ENCODE measurements at places on chromosomes 2 and 18.

DNA sequence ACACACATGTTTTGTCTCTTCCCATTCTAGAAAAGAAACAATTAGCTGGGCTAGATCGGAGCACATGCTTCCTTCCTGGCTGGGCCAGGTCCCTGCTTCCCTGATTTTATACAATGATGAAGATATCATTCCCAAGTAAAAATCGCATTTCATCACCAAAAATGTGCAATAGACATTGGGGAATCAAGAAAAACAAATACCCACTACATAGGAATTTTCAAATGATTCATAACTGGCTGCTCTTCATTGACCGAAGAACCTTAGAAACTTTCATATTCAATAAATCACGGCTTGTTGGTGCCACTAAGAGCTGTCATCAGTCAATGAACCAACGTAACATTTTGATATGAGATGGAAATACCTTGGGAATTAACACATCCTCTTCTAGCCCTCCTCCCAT lies 373.6 kb upstream of the TRIB2 start:
- no peak for DNase-seq

DNA sequence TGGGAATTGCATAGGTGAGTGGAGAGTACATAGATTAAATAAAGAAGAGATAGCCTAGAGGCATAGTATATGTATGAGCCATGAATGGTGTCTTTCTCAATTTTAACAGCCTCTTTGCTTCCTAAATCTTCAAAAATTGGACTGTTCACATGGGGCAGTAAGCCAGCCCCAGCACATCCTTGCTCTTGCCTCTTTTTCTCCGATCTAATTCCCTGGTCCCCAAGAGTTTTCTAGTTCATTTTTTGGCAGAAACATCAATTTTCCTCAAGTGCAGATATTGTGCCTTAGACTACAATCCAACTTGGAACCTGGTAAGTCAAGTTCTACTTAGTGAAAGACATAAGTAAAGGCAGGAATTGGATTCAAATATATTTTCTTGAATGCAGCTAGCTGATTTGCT lies 49.8 kb upstream of the ITGB6 start:
- DNase-seq: no peak

GRCh38 chr2:96547731-96548171 lies 11.2 kb downstream of the ARID5A start:
- DNase-seq: no peak

DNA sequence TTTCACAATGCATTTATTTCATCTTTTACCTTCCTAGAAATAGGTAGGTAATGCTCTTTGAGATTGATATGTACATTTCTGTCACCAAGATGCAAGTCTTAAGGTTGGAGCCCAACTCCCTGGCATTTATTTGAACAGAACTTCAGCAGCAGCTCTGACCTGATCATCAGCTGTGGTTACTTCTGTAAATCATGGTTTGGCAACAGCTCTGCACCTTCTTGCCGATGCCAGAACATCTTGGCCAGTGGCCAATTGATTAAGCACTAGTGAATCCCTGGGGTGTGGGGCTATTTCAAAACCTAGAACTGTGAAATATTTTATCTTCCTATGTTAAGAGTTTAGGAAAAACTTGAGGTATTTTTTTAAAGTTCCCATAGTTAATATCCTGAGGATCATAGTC lies 124.8 kb upstream of the NYAP2 start:
- no peak for DNase-seq

GRCh38 chr2:138414014-138414413 lies 87.6 kb upstream of the SPOPL start:
- no peak for DNase-seq

GRCh38 chr2:172404824-172405223 lies 22.6 kb upstream of the ITGA6 start:
- DNase-seq: no peak

DNA sequence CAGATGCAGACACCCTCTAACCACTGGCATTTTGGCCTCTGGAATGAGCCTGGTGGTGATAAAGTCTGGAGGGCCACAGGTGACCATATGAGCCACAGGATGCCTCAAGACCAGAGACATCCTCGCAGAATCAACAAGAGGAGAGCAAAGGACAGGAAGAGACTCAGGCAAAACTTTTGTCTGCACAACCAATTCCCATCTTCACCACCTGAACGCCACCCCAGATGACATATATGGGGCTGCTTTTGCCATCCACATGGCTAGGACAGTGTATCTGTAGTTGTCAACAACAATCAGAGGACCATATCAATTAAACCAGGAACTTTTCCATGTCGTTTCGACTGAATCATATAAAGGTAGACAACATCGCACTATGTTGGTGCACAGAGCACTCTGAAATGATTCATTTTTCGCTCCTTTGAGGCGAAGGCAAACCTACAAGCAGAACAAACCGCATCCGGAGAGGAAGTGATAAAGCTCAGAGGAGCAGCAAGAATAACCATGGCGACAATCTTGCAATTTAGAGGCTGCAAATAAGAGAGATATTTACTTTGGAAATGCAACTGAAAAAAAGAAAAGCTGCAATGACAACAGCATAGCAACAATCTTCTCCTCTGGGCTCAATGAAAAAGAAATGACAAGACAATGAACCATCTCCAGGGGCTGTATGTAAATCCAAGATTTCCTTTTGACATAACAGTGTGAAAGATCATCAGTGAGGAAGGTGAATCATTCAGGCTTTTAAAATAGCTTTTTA lies 204.5 kb downstream of the ARL4C start:
- peak; percentile 55 for DNase-seq

DNA sequence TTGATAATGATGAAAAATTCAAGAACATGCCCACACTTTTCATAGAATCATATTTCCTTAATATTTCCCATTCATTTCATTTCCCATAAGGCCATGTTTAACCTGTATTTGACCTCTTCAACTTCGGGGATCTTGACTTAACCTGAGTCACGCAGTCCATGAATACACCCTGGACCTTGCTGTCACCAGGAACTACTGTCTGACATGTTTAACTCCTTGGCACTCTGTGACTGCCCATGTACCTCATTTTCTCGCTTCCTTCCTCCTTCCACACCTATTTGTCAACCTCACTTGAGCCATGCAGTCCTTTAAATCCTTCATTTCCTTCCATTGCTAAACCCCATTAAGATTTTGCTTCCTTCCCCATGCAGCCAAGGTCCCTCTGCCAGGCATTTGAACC lies 16.3 kb downstream of the ABCB11 start:
- no peak for DNase-seq

- peak; percentile 56 for DNase-seq
These were observed 6.3 kb downstream of the B3GNT2 start for GRCh38 chr2:62202019-62202722.

GRCh38 chr2:69291721-69292120 lies 95.3 kb downstream of the GFPT1 start:
- DNase-seq: no peak

DNA sequence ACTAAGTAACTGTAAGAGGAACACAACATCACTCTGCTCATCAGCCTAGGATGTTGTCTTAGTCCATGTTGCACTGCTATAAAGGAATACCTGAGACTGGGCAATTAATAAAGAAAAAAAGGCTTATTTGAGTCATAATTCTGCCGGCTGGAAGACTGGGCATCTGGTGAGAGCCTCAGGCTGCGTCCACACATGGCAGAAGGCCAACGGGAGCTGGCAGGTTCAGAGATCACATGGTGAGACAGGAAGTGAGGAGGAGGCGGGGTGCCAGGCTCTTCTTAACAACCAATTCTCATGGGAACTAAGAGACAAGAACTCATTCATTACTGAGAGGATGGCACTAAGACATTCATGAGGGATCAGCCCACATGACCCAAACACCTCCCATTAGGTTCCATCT lies 46.8 kb downstream of the EPG5 start:
- no peak for DNase-seq

DNA sequence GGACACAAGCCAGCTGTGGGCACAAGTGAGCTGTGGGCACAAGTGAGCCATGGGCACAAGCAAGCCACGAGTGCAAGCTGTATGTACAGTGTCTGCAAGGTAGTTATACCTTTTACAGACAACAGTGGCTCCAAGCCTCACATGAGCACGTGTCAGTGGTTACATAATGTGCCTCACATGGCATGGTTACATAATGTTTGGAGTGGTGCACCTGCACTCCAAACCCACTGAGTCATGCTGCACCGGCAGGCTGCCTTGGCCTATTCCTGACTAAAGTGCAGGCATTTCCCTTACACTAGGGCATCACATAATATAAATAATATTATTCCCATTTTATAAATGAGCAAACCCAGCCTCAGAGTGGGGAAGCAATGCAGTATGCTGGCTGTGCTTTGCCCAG lies 62.6 kb downstream of the MARCO start:
- DNase-seq: no peak

GRCh38 chr2:185132501-185133041 lies 534.2 kb downstream of the ZNF804A start:
- DNase-seq: no peak

GRCh38 chr18:38539371-38539770 lies 973.8 kb upstream of the CELF4 start:
- no peak for DNase-seq

DNA sequence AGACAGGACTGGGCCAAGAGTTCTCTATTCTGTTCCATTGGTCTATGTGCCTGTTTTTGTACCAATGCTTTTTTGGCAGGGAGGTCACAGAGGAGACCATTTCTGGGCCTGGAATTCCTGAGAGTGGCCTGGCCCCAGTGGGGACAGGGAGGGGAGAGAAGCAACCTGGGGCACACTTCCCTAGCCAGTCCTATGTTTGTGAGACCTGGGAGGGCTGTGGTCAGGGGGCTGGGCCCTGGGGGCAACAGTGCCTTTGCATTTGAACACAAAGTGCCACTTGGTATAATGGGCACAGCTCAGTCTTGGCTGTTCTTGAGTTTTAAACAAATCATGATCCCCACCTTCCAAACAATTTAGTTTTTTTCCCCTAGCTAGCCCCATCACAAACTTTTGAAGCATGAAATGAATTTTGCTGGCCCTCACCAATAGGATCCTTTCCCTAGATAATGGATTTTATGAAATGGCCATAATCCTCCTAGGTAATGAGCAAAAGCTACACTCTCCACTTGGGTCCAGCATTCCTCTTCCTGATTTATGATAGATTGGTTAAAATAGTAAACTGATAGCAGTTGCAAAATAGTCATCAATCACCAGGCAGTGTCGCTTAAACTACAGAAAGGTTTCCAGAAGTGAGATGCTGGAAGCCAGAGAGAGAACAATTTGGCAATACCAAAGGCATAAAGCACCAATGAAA lies 133.5 kb downstream of the GLI2 start:
- DNase-seq: no peak

- no peak for DNase-seq
These were observed 126.3 kb upstream of the SALL3 start for GRCh38 chr18:78853341-78853740.

GRCh38 chr2:28430788-28431418 lies 38.2 kb downstream of the FOSL2 start:
- DNase-seq: no peak

DNA sequence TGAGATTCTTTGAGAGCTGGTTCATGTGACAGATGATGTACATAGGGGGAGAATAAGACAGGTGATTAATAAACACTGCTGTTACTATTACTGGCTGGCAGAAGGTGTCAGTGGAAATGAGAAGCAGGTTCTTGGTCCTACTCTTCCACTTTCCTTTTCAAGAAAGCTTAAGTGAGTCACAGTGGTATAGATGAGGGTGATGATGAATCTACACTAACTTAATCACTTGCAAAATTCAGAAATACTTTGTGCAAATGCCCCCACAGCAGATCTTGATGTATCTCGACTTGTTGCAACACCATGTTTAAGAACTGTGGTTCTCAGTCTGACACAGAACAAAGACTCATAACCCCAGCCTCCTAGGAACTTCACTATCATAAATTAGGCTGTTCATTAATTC lies 35.9 kb upstream of the MGAT5 start:
- no peak for DNase-seq

DNA sequence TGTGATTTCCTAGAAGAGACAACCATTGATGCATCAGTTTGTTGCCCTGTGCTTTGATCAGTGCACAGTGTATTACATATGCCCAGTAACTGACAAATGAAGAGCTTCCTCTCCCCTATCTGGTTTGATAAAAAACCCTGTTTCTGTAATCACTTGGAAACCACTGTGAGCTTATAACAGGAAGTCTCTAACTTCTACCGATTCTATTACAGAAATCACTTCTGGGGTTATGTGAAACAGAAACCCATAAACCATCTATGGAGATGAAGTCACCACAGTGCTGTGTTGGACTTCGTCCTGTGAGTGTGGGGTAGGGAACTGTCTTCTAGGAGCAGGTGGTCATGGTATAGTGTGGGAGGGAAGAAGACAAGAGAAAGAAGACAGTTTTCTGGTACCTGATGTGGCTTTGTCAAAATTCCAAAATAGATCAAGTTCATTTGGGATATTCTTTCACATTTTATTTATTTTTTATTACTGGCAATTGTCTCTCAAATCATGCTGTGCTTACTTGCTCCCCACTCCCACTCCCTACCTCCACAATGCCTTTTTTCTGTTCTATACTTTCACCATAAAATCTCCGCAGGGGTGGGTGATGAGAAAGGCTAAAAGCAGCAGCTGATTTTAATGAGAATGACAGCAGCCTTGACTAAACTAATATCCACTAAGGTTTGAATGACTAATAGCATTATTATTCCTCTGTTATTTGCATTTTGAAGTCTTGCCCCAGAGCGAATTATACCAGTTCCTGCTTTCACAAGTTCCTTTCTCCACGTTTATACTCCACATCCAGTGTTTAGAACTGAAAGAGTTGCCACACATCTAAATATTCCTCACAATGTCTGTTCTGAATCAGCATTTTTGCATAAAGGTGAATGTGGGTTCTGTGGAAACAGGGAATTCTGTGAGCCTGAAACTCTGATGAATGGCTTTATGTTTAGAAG lies 41.7 kb upstream of the RND3 start:
- no peak for DNase-seq

GRCh38 chr2:240139666-240140393 lies 628 bp downstream of the OTOS start:
- no peak for DNase-seq

DNA sequence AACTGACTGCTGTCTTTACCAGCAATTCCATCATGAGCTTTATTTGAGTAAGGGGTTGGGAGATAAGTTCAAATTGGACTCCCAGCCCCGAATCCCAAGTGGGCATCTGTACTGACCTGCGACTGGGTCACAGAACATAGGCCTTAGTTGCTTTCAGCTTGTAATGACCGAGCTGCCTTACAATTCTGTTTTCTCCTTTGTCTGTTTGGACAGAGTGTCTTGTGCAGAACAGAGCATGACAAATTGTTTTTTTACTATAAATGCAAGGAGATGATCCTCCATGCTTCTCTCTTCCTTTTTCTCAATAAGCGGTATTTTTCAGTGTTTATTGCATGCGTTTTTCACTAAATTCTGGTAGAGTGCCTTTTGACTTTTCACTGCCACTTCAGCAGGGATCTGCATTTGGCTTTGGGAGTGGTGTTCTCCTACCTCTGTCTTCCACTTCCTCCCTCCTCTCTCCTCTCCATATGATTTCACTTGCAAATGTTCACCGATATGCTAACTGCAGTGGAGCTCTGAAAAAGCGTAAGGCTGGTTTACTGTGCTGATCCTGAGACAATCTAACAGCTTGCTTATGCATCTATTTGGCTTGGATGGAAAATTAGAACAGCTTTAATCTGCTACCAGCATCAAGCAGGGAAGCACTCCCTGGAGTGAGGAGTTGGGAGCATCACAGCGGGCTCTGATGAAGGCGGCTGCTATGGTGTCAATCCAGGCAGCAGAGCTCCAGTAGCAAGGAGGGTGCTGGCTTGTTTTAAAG lies 158.8 kb upstream of the SMIM21 start:
- no peak for DNase-seq

- DNase-seq: no peak
These were observed 67.2 kb upstream of the HNMT start for GRCh38 chr2:137897082-137897481.

Data from GM13976 (cell line).